K562 (cell line): ENCODE measurements at places on chromosomes 1 and 21. TPM values are rescaled to one million over a fixed set of nuclear protein-coding genes. Genes with fewer than 3 reads are reported as not detected.

DNA sequence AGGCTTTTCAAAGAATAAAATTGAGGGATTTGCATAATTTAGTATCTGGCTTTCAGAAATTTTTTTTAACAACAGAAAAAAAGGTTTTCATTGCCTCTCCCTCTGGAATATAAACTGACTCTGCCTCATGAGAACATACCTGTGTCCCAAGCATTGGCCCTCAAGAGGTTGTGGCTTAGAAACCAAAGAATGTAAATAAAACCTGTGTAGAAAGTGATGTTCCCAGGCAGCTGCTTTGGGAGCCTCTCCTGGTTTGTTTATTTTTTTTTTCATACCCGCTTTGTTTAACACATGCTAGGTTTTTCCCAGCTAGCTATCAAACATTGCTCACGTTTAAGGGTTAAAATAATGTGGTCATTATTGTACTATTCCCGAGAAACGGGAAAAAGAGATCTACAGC lies 40.5 kb upstream of the IFNAR2 start:
- H3K36me3 ChIP-seq, result no peaks in the 10 kb centered on the region
- DNase-seq, result no peak
- H3K27ac ChIP-seq, result no peak overlapping the region
- H3K27me3 ChIP-seq, result peaks cover 25% of the 10 kb centered on the region

GRCh38 chr1:233010146-233010545 lies 59.7 kb downstream of the NTPCR start:
- no peak overlapping the region for H3K27ac ChIP-seq
- peaks cover 15% of the 10 kb centered on the region for H3K27me3 ChIP-seq
- no peak for DNase-seq
- no peak overlapping the region for H3K4me3 ChIP-seq
- no peaks in the 10 kb centered on the region for H3K36me3 ChIP-seq

GRCh38 chr1:186845576-186846210 lies 16.9 kb downstream of the PLA2G4A start:
- no peak overlapping the region for H3K27ac ChIP-seq
- DNase-seq, result no peak
- H3K36me3 ChIP-seq, result no peaks in the 10 kb centered on the region
- H3K27me3 ChIP-seq, result no peaks in the 10 kb centered on the region

- peaks cover 65% of the 10 kb centered on the region for H3K4me1 ChIP-seq
- H3K27ac ChIP-seq, result peak overlapping the region; percentile 76
- no peaks in the 10 kb centered on the region for H3K27me3 ChIP-seq
- peaks cover 32% of the 10 kb centered on the region for H3K36me3 ChIP-seq
- no peak overlapping the region for H3K4me3 ChIP-seq
These were observed 56.5 kb downstream of the GALNT2 start for GRCh38 chr1:230123280-230124185.

- H3K4me3 ChIP-seq, result no peak overlapping the region
- no peaks in the 10 kb centered on the region for H3K36me3 ChIP-seq
- peaks cover 6% of the 10 kb centered on the region; the same call in 2 of the 3 replicates for H3K4me1 ChIP-seq
- peaks cover 19% of the 10 kb centered on the region for H3K27me3 ChIP-seq
- no peak for DNase-seq
These were observed 22.1 kb downstream of the CDA start for GRCh38 chr1:20610970-20611369.

- H3K27ac ChIP-seq, result no peak overlapping the region
- peaks cover 31% of the 10 kb centered on the region; the same call in 1 of the 2 replicates for H3K4me1 ChIP-seq
- H3K27me3 ChIP-seq, result peaks cover 39% of the 10 kb centered on the region
- H3K36me3 ChIP-seq, result no peaks in the 10 kb centered on the region
- no peak overlapping the region for H3K4me3 ChIP-seq
- DNase-seq, result no peak
These were observed 31.9 kb downstream of the CFAP74 start for GRCh38 chr1:1971688-1972087.

DNA sequence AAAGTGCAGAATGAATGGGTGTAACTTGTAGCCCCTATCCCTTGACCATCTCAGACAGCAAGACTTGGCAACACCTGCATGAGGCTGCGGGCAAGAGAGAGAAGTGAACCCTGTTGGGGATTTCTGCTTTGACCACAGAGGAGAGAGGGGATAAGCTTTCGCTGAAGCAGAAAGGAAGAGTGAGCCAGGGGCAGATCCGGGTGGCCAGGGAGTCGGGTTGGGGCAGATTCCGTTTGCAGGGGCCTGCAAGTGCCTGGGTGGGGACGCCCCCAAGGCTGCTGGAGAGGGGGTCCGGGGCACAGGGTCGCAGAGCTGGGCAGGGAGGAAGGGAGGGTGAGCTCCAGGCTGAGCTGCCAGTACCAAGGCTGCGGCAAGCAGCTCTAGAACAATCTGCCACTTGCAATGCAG lies 25.3 kb upstream of the PIK3CD start:
- H3K4me3 ChIP-seq, result peak overlapping the region; percentile 33; the same call in 1 of the 2 replicates
- no peaks in the 10 kb centered on the region for H3K36me3 ChIP-seq
- H3K4me1 ChIP-seq, result peaks cover 38% of the 10 kb centered on the region
- no peak overlapping the region for H3K27ac ChIP-seq
- DNase-seq, result no peak

DNA sequence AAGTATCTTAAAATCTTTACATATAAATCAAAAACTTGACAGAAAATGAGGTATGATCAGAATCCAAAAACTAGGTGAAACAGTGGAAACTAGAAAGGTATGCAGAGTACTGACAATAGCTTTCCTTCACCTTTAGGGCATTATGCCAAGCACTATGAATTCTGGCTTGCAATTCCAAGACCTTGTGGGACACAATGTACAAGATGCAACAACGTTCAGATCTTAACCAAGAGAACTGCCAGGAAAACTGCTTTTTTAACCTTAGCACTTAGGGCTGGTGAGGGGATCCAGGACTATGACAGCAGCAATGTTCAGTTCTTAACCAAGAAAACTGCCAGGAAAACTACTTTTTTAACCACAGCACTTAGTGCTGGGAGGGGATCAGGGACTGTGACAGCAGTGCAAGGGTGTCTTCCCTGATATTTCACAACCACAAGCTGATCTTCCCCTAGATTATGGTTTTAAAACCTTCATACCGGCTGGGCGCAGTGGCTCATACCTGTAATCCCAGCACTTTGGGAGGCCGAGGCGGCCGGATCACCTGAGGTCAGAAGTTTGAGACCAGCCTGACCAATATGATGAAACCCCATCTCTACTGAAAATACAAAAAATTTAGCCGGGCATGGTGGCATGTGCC lies 22.3 kb downstream of the FOXJ3 start:
- H3K27ac ChIP-seq, result no peak overlapping the region
- H3K4me1 ChIP-seq, result no peaks in the 10 kb centered on the region
- no peak for DNase-seq

- DNase-seq, result no peak
- H3K36me3 ChIP-seq, result no peaks in the 10 kb centered on the region
- H3K4me3 ChIP-seq, result no peak overlapping the region
- peaks cover 84% of the 10 kb centered on the region for H3K27me3 ChIP-seq
These were observed 4.0 kb upstream of the TRPM2 start for GRCh38 chr21:44349416-44349846.

DNA sequence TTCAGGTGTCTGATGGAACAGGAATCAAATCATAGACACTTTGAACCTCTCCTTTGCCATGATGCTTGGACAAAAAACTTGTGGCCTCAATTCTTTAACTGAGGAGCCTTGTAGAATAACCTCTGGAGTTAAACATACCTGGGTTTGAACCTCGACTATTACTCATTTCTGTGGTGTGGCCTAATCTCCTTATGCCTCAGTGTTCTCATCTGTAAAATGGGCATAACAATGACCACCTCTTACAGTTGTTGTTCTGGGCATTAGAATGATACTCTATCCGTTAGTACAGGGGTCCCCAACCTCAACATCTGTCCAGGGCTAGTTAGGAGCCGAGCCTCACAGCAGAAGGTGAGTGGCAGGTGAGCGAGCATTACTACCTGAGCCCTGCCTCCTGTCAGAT lies 137.2 kb downstream of the ROR1 start:
- no peak overlapping the region for H3K27ac ChIP-seq
- DNase-seq, result no peak
- H3K36me3 ChIP-seq, result no peaks in the 10 kb centered on the region
- H3K27me3 ChIP-seq, result no peaks in the 10 kb centered on the region

GRCh38 chr1:97781762-97782337 lies 139.0 kb downstream of the DPYD start:
- no peak overlapping the region for H3K27ac ChIP-seq
- no peak for DNase-seq
- no peak overlapping the region for H3K4me3 ChIP-seq
- H3K27me3 ChIP-seq, result no peaks in the 10 kb centered on the region

DNA sequence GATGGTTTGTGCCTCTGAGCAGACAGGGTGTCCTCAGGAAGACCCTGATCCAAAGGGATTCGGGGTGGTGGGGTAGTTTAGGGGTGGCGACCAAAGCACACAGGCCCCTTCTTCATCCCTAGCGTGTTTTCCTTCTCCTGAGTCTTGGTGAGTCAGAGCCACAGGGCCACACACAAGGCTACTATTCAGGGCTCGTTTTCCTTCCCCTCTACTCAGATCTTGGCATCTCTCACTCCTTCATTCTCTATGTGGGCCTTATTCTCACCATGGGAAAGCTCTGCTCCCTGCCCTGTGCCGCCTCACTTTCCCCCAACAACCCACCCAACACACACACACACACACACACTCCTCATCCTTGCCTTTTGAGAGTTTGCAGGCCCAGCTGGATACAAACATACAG lies 43.6 kb upstream of the WNT2B start:
- no peak overlapping the region for H3K4me3 ChIP-seq
- H3K4me1 ChIP-seq, result peaks cover 14% of the 10 kb centered on the region
- H3K36me3 ChIP-seq, result no peaks in the 10 kb centered on the region
- H3K27me3 ChIP-seq, result peaks cover 3% of the 10 kb centered on the region; the same call in 1 of the 3 replicates

- DNase-seq, result no peak
- peak overlapping the region; percentile 69 for H3K4me3 ChIP-seq
- H3K4me1 ChIP-seq, result peaks cover 27% of the 10 kb centered on the region
- peak overlapping the region; percentile 98 for H3K27ac ChIP-seq
- H3K27me3 ChIP-seq, result no peaks in the 10 kb centered on the region
These were observed 610 bp downstream of the SCYL3 start for GRCh38 chr1:169892927-169893644.

DNA sequence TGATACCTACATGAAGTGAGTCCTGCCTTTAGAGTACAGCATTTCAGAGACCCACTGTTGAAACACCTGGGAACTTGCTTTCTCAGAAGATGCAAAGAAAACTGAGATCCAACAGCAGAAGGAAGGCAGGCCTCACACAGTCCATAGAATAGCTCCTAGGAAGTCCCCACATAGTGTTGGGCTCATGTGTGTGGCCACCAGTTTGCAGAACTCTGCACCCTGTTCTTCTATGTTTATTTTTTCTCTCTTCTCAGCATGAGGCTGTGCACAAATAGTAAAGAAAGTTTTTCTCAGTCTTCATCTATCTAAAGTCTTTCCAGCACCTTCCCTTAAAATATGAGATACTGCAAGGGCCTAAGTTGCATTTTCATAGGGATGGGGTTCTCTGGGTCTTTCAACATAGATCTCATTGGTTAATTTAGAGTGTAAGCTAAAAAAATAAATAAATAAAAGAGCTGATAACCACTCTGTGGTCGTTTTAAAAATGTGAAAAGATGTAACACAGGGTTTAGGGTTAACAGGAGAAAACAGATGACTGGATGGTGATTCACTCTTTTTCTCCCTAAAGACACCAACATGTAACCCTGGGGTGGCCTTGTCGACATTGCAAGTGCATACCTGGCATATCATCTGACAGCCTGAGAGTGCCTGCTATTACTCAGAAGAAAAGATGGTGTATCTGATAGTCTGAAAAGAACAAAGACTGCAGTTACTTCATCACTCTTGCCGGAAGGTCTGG lies 94.6 kb downstream of the ZC3H11B start:
- no peak overlapping the region for H3K27ac ChIP-seq
- no peaks in the 10 kb centered on the region for H3K4me1 ChIP-seq
- DNase-seq, result no peak
- no peaks in the 10 kb centered on the region for H3K36me3 ChIP-seq
- H3K4me3 ChIP-seq, result no peak overlapping the region

GRCh38 chr1:19974822-19975416 lies 4.5 kb downstream of the PLA2G2A start:
- H3K27ac ChIP-seq, result no peak overlapping the region
- H3K36me3 ChIP-seq, result no peaks in the 10 kb centered on the region
- no peaks in the 10 kb centered on the region for H3K4me1 ChIP-seq
- peaks cover 40% of the 10 kb centered on the region for H3K27me3 ChIP-seq
- peak; percentile 69 for DNase-seq

DNA sequence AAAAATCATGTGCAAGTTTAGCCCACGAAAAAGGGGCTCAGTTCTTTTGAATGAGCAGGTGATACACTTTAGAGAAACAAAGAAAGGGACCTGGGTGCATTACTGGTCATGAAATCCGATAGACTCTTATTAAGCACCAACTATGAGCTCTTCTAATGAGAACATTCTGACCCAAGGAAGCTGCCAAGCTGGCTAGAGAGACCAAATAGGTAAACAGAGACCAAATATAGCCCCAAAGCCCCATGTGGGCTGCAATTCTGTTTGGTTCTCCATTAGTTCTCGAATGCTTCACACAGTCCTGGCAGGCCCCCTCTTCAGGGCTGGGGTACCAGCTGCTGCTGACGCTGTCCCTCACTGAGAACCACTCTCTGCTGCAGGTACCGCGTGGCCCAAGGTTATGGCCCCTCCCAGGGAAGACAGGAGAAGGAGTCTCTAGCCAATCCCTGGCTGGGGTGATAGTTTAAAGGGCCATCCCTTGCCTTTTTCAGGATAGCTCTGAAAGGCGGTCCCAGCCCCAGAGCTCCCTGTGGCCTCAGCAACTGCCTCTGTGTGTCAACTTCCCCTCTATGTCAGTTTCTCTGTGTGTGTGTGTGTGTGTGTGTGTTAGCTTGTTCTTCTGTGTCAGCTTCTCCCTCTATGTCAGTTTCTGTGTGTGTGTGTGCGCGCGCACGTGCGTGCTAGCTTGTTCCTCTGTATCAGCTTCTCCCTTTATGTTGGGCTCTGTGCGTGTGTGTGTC lies 7.1 kb upstream of the UBXN10 start:
- no peak for DNase-seq
- H3K36me3 ChIP-seq, result no peaks in the 10 kb centered on the region
- no peak overlapping the region for H3K4me3 ChIP-seq
- H3K27me3 ChIP-seq, result no peaks in the 10 kb centered on the region
- peaks cover 27% of the 10 kb centered on the region for H3K4me1 ChIP-seq
- H3K27ac ChIP-seq, result no peak overlapping the region

GRCh38 chr1:3777078-3777547 lies 4.6 kb downstream of the SMIM1 start:
- peaks cover 43% of the 10 kb centered on the region for H3K36me3 ChIP-seq
- H3K4me1 ChIP-seq, result peaks cover 15% of the 10 kb centered on the region
- DNase-seq, result no peak
- no peaks in the 10 kb centered on the region for H3K27me3 ChIP-seq
- H3K4me3 ChIP-seq, result no peak overlapping the region
- peak overlapping the region; percentile 66; the same call in 2 of the 3 replicates for H3K27ac ChIP-seq

DNA sequence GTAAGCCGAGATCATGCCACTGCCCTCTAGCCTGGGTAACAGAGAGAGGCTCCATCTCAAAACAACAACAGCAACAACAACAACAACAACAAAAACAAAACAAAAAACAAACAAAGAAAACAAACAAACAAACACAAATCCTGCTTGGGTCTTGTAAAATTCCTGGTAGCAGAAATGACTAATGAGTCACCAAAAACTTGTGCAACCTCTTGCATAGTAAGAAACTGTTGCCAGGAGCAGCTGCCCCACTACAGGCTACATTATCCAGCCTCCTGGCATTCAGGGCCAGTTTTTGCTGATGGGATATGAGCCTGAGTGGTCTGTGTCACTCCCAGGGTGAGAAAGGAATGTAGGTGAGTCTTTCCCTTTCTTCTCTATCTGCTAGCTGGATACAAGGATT lies 245.4 kb downstream of the TNR start:
- no peaks in the 10 kb centered on the region for H3K4me1 ChIP-seq
- H3K27ac ChIP-seq, result no peak overlapping the region
- no peak overlapping the region for H3K4me3 ChIP-seq
- H3K36me3 ChIP-seq, result no peaks in the 10 kb centered on the region
- H3K27me3 ChIP-seq, result peaks cover 31% of the 10 kb centered on the region

The PHLDA3 gene
- total RNA-seq, result 0.11 and 0.42 TPM in 2 replicates

The CD101 gene
- 0.35 and 0.36 TPM in 2 replicates for total RNA-seq

The OR2T35 gene
- total RNA-seq, result not detected in 2 replicates

The DDR2 gene
- total RNA-seq, result 1.6 and 1.7 TPM in 2 replicates
